PC-9 (cell line): ENCODE measurements at places on chromosomes 2 and 18. TPM values are rescaled to one million over a fixed set of nuclear protein-coding genes. Genes with fewer than 3 reads are reported as not detected.

Gene KCTD18
- total RNA-seq = 19.6 and 24.0 TPM in 2 replicates

Gene CAVIN2
- total RNA-seq = 2.3 and 2.5 TPM in 2 replicates

Gene HRH4
- 0.18 TPM in 1 of 2 replicates, not detected in the other for total RNA-seq

Gene GALNT13
- total RNA-seq = 3.6 and 4.0 TPM in 2 replicates

Gene HOXD10
- total RNA-seq = not detected in 2 replicates

Gene FOXD4L1
- 0.28 and 0.43 TPM in 2 replicates for total RNA-seq

Gene LYPD6B
- total RNA-seq = 10.0 and 12.7 TPM in 2 replicates

Gene FSIP2
- 0.22 and 0.63 TPM in 2 replicates for total RNA-seq

Gene GRP
- total RNA-seq = not detected in 2 replicates

Gene ALLC
- total RNA-seq = not detected in 2 replicates

Gene MRPL53
- 42.9 and 51.1 TPM in 2 replicates for total RNA-seq

Gene GTF2A1L
- not detected in 2 replicates for total RNA-seq

Gene KRTCAP3
- 62.9 and 91.7 TPM in 2 replicates for total RNA-seq

Gene MTCL1
- total RNA-seq = 29.6 and 30.0 TPM in 2 replicates

Gene NT5DC4
- 6.1 and 6.5 TPM in 2 replicates for total RNA-seq

Gene PAIP2B
- 5.4 and 6.1 TPM in 2 replicates for total RNA-seq

Gene TRIM43
- total RNA-seq = not detected in 2 replicates

Gene NT5C1B
- total RNA-seq = not detected in 2 replicates

Gene RAB6C
- total RNA-seq = not detected in 2 replicates

Gene PDCD1
- total RNA-seq = not detected in 2 replicates

Gene TUBA3E
- not detected in 2 replicates for total RNA-seq

Gene SH3BP4
- 131 and 135 TPM in 2 replicates for total RNA-seq

Gene L3MBTL4
- not detected in 2 replicates for total RNA-seq

Gene IL1R2
- total RNA-seq = 3.3 and 3.8 TPM in 2 replicates

Gene APLF
- total RNA-seq = 3.9 and 4.5 TPM in 2 replicates

Gene LNPK
- 24.8 and 43.8 TPM in 2 replicates for total RNA-seq

Gene SP9
- total RNA-seq = not detected in 2 replicates

Gene CYP1B1
- 36.3 and 39.4 TPM in 2 replicates for total RNA-seq

Gene CDH7
- not detected in 2 replicates for total RNA-seq

Gene PLCL1
- not detected in 2 replicates for total RNA-seq

Gene NAPG
- total RNA-seq = 28.1 and 31.0 TPM in 2 replicates

Gene AFF3
- total RNA-seq = not detected in 2 replicates

Gene ZEB2
- 0.09 and 0.95 TPM in 2 replicates for total RNA-seq

Gene IMPACT
- total RNA-seq = 29.0 and 32.9 TPM in 2 replicates

Gene FRZB
- total RNA-seq = 0.15 TPM in 2 replicates

Gene TMEM37
- total RNA-seq = 1.2 TPM in 2 replicates

Gene NOSTRIN
- 0.48 and 0.68 TPM in 2 replicates for total RNA-seq

Gene SPRED2
- 33.5 and 33.6 TPM in 2 replicates for total RNA-seq

Gene STK11IP
- 40.6 and 42.5 TPM in 2 replicates for total RNA-seq

Gene PSMA8
- not detected in 2 replicates for total RNA-seq

Gene TWIST2
- total RNA-seq = 4.1 and 5.0 TPM in 2 replicates

Gene C2orf92
- 11.2 and 14.0 TPM in 2 replicates for total RNA-seq

Gene GREB1
- total RNA-seq = 0.20 and 0.37 TPM in 2 replicates

Gene CD207
- total RNA-seq = not detected in 2 replicates

Gene CYBRD1
- 125 and 132 TPM in 2 replicates for total RNA-seq

Gene ABCB6
- total RNA-seq = 33.7 and 41.4 TPM in 2 replicates

Gene UGT1A8
- 0.17 and 0.20 TPM in 2 replicates for total RNA-seq

Gene SERPINB10
- total RNA-seq = not detected in 2 replicates

Gene OSBPL6
- total RNA-seq = 2.6 and 3.5 TPM in 2 replicates

Gene KDM3A
- total RNA-seq = 31.8 and 39.3 TPM in 2 replicates

Gene POTEE
- total RNA-seq = 0.20 TPM in 1 of 2 replicates, not detected in the other

Gene FABP1
- not detected in 2 replicates for total RNA-seq
